ENCODE measurements at places on chromosomes 5 and 9. TPM values are rescaled to one million over a fixed set of nuclear protein-coding genes. Genes with fewer than 3 reads are reported as not detected.

The TNFAIP8 gene
- 19.7 TPM for polyA plus RNA-seq

The IFNA2 gene
- polyA plus RNA-seq, result not detected

The BTNL8 gene
- 0.13 TPM for polyA plus RNA-seq

The HBEGF gene
- polyA plus RNA-seq, result 14.4 TPM

The FCN2 gene
- not detected for polyA plus RNA-seq

The NIM1K gene
- polyA plus RNA-seq, result 0.58 TPM

The SHB gene
- polyA plus RNA-seq, result 5.1 TPM

The CCDC152 gene
- 5.2 TPM for polyA plus RNA-seq

The C9orf50 gene
- polyA plus RNA-seq, result not detected

The GRXCR2 gene
- polyA plus RNA-seq, result not detected

The PCA3 gene
- polyA plus RNA-seq, result 0.98 TPM

The LOX gene
- 120 TPM for polyA plus RNA-seq

The BDP1 gene
- 22.9 TPM for polyA plus RNA-seq

The NTNG2 gene
- 0.30 TPM for polyA plus RNA-seq

The GDNF gene
- polyA plus RNA-seq, result 6.5 TPM

The RNF180 gene
- polyA plus RNA-seq, result 1.8 TPM

The ARID3C gene
- not detected for polyA plus RNA-seq

The BRINP1 gene
- polyA plus RNA-seq, result 0.21 TPM

The FAM78A gene
- polyA plus RNA-seq, result 28.2 TPM

The ARL10 gene
- polyA plus RNA-seq, result 12.3 TPM

The OCLN gene
- polyA plus RNA-seq, result 5.2 TPM

The ANKRD31 gene
- polyA plus RNA-seq, result 0.17 TPM

The SPINK7 gene
- polyA plus RNA-seq, result not detected

The PAX5 gene
- polyA plus RNA-seq, result 0.01 TPM

The EQTN gene
- not detected for polyA plus RNA-seq

The ZNF618 gene
- 14.6 TPM for polyA plus RNA-seq

The SPDL1 gene
- polyA plus RNA-seq, result 24.3 TPM

The ZDHHC11 gene
- polyA plus RNA-seq, result 8.1 TPM

The SVEP1 gene
- 28.1 TPM for polyA plus RNA-seq

The OGN gene
- 536 TPM for polyA plus RNA-seq

The KIF24 gene
- 15.9 TPM for polyA plus RNA-seq

The TMOD1 gene
- 159 TPM for polyA plus RNA-seq

The MYMK gene
- polyA plus RNA-seq, result 75.9 TPM

The NUTM2G gene
- polyA plus RNA-seq, result 0.65 TPM

Data from muscle of back (tissue), 13 donors.